Stimulated activated CD4-positive, alpha-beta T cell treated with anti-CD3 and anti-CD28 coated beads, TNF-alpha, amount 100 ng/mL, for 1 hour (primary cell): ENCODE measurements at places on chromosomes 5 and 9.

- no peak for DNase-seq
Measured at GRCh38 chr9:14159440-14160216, 154.3 kb downstream of the NFIB start.

GRCh38 chr9:30299126-30299780 is 2085.2 kb upstream of the ACO1 start:
- DNase-seq = no peak

DNA sequence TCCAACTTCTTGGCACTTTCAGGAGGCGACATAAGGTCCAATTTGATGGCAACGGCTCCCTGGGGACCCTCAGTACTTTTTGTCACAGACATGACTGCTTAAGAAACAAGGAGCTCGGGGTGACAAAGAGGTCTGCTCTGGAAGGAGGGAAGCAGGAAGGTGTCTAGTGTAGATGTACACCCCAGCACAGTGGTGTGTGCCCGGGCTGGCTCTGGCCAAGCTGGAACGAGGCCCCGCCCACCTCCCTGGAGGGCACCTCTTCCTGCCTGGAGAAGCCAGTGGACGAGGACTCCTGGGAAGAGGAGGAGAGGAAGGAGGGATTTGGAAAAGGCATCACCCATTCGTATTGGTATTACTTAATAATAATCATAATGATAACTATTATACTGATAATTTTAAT is at the start of gene SLC36A2:
Gene SLC36A2, minus strand, starts transcription at position 191 of the 400 bp plus-strand sequence. Its CDS starts 99 bp downstream, at position 92.
- no peak for DNase-seq

GRCh38 chr5:125699860-125700259 is 723.3 kb upstream of the GRAMD2B start:
- DNase-seq = no peak

- no peak for DNase-seq
Measured at GRCh38 chr5:74895906-74896305, 29.7 kb upstream of the FAM169A start.

- no peak for DNase-seq
Measured at GRCh38 chr5:139660923-139661814, 13.0 kb downstream of the CXXC5 start.

- DNase-seq = no peak
Measured at GRCh38 chr5:55852503-55852902, 1.3 kb downstream of the IL31RA start.

- no peak for DNase-seq
Measured at GRCh38 chr5:2488593-2488992, 262.9 kb downstream of the IRX2 start.

- no peak for DNase-seq
Measured at GRCh38 chr9:27888661-27889295, 315.5 kb upstream of the C9orf72 start.

GRCh38 chr9:134895097-134895496 is 14.5 kb downstream of the FCN2 start:
- no peak for DNase-seq
